ENCODE measurements at places on chromosomes 4 and X.

DNA sequence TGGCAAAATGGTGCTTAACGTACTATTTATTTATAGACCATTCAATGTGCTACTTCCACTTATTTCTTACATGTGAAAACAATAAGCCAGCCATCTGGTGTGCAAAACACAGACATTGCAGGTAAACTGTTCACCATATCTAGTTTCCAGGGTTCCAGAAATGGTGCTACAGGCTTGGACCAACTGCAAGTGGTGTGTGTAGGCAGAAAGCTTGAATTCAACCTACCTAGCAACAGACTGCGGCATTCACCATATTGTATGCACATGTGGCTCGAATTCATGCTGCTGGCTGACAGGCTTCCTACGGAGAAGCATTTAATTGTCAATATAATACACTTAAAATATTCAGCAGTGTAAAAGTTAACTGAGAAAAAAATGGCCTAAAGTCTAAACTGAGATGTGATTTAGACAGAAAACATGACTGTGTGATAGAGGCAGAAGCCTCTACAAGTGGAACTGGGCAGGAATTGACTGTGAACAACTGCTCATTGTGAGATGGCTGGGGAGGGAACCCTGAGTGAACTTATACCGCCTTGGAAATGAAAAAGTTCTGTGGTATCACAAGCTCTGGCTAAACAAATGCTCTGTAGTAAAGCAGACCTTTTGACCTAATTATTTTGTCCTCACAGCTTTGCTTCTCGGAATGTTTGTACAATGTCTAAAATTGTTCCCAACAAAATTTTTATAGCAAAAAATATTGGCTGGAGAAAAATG lies 434.7 kb downstream of the GRIA2 start:
- no peak for ATAC-seq

DNA sequence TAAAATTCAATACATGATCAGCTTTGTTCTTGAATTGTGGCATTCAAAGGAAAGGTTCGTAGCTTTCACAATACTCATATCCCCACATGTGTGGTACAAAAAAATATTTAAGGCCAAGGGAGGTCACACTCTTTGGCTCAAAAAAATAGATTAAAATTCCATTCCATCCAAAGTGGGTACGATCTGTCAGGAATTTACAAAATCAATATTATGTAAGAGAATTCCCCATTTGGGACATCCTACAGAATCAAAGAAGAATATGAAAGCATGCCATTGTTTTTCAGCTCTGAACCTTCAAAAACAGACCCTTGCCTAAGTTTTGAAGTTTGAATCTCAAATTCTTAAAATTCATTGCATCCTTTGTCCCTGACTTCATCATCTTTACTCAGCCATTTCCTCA lies 85.8 kb downstream of the MID1 start:
- no peak for ATAC-seq

DNA sequence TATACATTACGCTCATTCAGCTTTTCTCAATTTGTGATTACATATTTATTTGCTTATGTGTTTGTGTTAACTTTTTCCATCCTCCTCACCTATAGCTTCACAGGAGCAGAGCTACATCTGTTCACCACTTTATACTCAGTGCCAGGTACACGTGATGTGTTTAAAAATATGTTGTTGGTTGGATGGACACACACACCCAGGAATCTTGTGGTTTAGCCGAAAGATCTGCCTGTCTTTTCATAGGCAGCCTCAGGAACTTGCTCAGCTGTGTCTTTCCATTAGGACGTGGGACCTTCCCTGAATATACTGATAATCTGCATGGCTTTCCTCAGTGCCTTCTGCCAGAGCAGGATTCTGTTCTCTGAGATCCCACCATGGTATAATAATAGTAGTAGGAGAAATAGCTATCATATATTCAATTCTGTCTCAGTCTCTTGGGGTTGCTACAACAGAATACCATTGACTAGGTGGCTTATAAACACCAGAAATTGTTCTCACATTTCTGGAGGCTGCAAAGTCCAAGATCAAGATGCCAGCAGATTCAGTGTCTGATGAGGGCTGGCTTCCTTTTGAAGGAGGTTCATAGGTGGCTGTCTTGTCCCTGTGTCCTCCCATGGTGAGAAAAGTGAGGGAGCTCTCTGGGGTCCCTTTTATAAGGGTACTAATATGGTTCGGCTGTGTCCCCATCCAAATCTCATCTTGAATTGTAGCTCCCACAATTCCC lies 50.0 kb upstream of the SOD3 start:
- no peak for ATAC-seq

DNA sequence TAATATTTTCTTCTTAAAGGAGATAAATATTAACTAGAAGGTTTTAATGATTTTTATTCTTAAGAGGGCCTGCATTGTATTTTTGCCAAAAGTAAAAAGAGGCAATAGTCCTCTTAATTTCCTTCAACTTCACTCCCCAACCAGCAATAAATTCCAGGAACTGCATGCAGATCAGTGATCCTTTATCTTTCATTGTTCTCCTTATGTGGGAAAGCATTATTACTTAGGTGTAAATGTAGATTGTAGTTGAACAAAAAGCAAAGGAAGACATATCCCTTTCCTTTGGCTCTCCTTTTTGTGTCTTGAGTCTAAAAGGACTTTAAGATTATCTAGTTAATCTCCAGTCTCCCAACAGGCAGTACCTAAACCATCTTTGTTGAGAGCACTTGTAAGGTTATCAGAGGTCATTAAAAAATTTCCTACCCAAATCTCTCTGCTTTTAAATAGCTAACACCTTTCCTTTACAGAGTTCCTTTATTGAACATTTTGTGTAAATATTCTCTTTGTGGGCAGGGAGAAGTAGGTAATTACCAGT lies 55.3 kb downstream of the RAPGEF2 start:
- ATAC-seq: no peak

DNA sequence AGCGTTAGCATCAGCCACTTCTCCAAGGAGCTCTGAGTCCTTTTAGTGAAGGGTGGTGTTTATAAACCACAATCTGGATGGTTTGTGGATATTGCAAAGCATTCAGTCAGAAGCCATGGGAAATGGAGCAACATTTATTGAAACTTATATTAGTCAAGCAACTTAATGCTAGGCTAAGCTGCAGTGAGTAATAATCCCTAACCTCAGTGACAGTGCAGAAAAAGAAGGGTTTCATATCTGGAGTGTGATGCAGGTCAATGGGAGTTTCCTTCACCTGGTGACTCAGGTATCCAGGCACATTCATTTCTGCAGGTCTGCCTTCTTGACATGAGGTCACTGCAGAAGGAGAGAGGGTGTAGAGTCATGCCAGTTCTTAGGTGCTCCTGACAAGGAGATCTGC lies 10.4 kb upstream of the DRD5 start:
- no peak for ATAC-seq

GRCh38 chr4:15436513-15436912 lies 8.7 kb downstream of the C1QTNF7 start:
- no peak for ATAC-seq

DNA sequence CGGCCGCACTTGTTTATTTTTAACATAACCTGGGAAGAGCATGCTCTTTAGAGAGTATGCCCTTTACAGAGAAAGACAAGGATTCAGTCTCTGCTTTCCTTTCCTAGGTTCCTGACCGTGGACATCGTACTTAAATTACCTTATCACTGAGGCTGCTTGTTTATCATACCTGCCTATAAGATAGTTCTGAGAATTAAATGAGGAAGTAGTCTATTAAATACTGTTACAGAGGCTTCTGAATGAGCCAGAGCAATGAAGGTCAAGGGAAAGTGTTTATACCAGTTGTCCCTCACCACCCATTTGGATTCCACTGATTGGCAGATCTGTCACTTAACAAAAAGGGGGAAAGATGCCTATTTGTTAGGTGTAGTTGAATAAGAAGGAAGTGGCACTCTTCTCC lies 10.0 kb downstream of the TXLNG start:
- ATAC-seq: no peak

GRCh38 chrX:3143043-3143799 lies 102.0 kb downstream of the ARSF start:
- no peak for ATAC-seq

DNA sequence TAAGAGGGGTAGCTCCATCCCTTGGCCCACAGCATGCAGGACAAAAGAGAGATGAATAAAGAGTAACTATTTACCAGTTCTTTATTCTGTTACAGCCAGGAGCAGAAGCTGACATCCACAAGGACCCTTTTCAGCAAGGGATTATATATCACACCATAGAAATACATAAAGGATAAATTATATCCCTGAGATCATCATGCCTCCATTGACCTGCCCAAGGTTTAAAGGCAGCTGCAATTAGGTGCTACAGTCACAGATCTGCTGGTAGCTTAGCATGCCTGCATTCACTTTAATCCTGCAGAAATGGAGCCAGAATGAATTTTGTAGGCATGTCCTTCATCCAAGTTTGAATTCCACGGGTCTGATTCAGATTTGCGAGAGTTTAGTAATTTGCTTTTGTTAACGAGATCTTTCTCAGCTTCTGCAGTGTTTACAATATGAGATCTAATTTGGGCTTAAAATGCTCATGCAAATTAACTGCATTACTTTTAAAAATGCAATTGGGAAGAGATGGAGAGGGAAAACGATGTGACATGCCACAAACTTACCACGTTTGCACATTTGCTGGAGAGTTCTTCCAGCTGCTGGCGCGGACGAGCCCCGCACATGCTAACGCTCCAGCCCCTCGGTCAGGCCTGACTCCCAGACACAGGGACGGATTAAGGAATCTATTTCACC lies 327.0 kb upstream of the NOCT start:
- no peak for ATAC-seq

DNA sequence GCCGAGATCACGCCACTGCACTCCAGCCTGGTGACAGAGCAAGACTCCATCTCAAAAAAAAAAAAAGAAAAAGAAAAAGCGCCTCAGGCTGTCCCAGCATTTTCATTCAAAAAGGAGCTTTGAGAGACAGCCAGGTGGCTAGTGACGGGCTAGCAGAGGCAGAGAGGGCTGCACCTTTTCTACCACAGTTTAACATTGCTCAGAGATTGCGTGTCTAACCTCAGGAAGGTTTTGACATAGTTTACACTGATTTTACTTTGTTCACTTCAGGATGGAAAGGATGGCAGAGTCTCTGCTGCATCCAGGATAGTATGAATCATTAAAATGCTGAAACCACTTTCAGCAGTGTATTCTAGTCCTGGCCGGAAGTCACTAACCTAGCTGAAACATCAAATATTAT lies 28.1 kb downstream of the ZFP42 start:
- ATAC-seq: no peak

DNA sequence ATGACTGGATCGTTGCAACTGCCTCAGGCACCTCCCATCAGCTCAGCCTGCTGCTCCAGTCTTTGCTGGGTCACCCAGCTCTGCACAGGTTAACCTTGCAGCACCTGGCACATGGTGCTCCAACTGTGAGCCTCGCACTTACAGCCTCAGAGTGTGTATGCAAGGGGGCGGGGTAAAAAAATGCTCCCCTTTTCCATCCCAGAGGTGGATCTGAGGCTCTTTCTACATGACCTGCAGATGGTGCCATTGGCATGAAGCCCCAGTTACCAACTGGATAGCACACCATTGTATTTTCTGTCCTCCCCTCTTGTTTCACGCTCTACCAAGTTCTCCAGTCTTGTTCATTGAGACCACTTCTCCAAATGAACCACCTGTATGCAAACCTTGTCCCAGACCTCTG lies 46.2 kb upstream of the TRPC3 start:
- ATAC-seq: no peak

DNA sequence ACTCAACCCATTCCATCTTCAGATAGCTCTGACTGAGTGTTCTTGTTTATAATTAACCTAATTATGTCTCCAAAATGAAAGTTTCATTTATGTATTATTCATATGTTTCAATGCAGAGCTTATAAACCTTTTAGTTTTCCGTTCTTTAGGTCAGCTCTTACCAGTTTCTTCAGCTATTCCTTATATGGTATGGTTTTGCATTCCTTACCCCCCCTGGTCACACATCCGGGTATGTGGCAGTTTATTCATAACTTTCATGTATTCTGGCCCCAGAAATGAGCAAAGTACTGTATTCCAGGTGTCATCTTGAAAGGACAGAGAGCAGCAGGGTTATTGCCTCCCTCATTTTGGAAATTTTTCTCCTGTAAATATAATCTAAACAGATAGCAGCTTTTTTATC lies 16.8 kb upstream of the IGSF1 start:
- no peak for ATAC-seq

- ATAC-seq: no peak
These were observed 45.4 kb downstream of the SCD5 start for GRCh38 chr4:82753238-82753637.

DNA sequence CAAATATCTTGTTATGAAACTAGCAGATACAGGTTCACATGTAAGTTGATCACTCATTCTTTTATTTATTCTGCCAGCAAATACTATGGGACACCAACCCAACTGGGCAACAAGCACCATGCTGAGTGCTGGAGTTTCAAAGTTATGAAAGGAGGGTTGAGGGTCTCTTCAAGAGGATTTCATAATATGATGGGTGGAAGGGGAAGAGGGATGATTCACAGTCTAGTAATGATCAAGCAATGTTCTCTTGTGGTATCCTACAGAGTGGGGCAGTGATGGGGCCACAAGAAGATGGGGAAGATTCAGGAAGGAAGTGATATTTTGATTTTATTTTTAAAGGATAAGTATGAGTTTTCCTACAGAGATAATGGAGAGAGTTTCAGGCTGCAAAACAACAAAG lies 46.2 kb upstream of the TXK start:
- ATAC-seq: no peak

GRCh38 chrX:138986235-138986634 lies 274.7 kb upstream of the FGF13 start:
- no peak for ATAC-seq

DNA sequence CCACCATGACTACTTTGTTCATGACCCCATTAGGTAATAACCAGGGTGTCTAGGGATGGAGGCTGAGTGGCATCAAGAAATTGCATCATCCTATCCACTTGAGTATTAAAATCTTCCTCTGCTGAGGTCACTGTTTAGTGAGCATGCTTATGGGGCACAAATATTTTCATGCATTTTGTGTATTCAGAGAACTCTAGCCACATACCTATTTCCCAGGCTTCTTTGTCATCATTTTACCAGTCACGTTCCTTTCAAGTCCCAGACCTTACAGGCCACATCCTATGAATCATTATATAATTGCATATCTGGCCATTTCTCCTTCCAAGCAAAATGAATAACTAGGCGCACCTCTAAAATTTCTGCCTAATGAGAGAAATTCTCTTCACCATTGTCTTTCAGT lies 1882.9 kb upstream of the AGA start:
- no peak for ATAC-seq

- no peak for ATAC-seq
These were observed 2.0 kb upstream of the GPR34 start for GRCh38 chrX:41686788-41687187.

- no peak for ATAC-seq
These were observed 35.6 kb downstream of the NFKB1 start for GRCh38 chr4:102536768-102537167.

GRCh38 chrX:134658002-134658759 lies at the start of gene PLAC1:
Gene PLAC1 (minus strand): TSS chrX:134658471. CDS start chrX:134566682, 91,789 bp downstream.
- no peak for ATAC-seq

DNA sequence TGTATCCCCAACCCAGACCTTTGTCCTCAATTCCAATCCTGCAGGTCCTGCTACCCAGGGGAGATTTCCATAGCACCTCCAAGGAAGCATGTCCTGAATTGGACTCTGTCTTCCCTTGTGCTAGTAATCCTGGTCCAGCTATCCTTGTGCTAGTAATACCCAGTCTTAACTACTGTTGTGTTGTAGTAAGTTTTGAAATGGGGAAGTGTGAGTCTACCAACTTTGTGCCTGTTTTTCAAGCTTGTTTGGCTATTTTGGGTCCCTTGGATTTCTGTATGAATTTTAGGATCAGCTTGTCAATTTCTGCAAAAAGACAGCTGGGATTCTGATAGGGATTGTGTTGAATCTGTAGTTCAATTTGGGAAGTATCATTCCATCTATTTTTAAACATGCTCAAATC lies 51.4 kb downstream of the CD99L2 start:
- ATAC-seq: no peak

Data from gastroesophageal sphincter (tissue), 4 donors.